CD4-positive, CD25-positive, alpha-beta regulatory T cell (primary cell): ENCODE measurements at places on chromosomes 12 and 14. TPM values are rescaled to one million over a fixed set of nuclear protein-coding genes. Genes with fewer than 3 reads are reported as not detected.

- H3K27me3 ChIP-seq, result no peaks in the 10 kb centered on the region
- peak overlapping the region; percentile 87 for H3K27ac ChIP-seq
- H3K4me3 ChIP-seq, result peak overlapping the region; percentile 97
- no peaks in the 10 kb centered on the region for H3K36me3 ChIP-seq
Observed at GRCh38 chr12:69330475-69331473, 17.4 kb upstream of the LYZ start.

- H3K27me3 ChIP-seq, result no peaks in the 10 kb centered on the region
- H3K36me3 ChIP-seq, result peaks cover 26% of the 10 kb centered on the region
- DNase-seq, result peak; percentile 69
Observed at GRCh38 chr12:108560752-108561719, at the start of gene SART3. Gene SART3 (minus strand): TSS chr12:108561173. CDS start chr12:108561154, 19 bp downstream.

- H3K36me3 ChIP-seq, result peaks cover 34% of the 10 kb centered on the region
- DNase-seq, result no peak
- peaks cover 3% of the 10 kb centered on the region for H3K4me1 ChIP-seq
- H3K27ac ChIP-seq, result no peak overlapping the region
- no peaks in the 10 kb centered on the region for H3K27me3 ChIP-seq
Observed at GRCh38 chr14:89190765-89191513, 226.1 kb downstream of the FOXN3 start.

- no peak overlapping the region for H3K27ac ChIP-seq
- no peaks in the 10 kb centered on the region for H3K4me1 ChIP-seq
- no peak overlapping the region for H3K4me3 ChIP-seq
- no peaks in the 10 kb centered on the region for H3K36me3 ChIP-seq
Observed at GRCh38 chr12:70032076-70032475, 207.0 kb downstream of the MYRFL start.

DNA sequence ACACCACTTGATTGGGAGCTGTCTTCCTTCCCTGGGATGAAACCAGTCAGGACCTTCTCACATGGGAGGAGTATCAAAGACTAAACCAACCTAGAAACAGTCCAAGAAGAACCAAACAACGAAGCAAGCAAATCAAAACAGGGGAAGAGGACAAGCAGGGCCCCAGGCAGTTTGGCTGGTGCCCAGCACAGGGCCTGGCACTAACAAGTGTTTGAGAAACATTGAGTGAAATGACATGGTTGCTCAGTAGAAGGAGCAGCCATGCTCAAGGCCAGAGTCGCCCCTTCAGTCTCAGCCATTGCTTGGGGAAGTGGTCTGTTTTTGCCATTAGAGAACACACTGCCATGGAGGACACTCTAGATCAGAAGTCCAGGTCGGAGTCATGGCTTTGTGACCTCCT, 323.1 kb downstream of the CACNA1C start:
- no peak overlapping the region for H3K4me3 ChIP-seq
- DNase-seq, result no peak
- H3K4me1 ChIP-seq, result no peaks in the 10 kb centered on the region
- no peaks in the 10 kb centered on the region for H3K36me3 ChIP-seq
- no peaks in the 10 kb centered on the region for H3K27me3 ChIP-seq

DNA sequence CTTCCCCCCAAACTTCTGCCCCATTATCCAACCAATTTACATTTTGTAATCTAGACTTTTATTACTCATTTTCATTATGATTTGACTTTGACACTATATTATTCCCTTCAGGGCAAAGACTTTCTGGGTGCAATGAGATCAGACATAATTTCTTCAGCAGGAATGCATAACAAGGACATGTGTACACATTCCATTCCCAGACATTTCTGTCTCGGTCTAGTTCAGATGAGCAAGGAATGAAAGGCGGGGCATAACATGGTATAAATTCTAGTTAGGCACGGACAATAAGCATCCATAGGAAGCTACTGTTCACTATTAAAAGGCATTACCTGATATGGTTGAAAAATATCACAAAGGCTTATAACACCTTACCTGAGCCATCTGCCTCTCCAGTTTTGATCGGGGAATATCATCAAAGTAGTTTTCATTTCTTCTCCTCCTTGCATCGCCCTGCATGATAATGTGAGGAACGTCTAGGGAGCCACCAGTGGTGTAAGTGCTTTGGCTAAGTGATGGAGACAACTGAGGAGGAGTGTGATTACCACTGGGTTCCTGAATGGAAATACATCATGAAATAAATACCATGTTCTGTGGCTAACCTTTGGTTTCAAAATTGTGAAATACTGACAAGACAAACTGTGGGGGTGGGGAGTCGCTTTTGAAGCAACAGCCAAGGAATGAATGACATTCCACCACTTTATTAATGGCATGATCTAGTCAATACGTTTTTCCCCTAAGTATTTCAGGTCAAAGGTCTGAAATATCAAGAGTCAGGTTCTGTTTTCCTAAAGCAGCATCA, 183.9 kb downstream of the APAF1 start:
- H3K27me3 ChIP-seq, result no peaks in the 10 kb centered on the region
- H3K27ac ChIP-seq, result no peak overlapping the region
- no peaks in the 10 kb centered on the region for H3K4me1 ChIP-seq
- no peaks in the 10 kb centered on the region for H3K36me3 ChIP-seq

- H3K27me3 ChIP-seq, result no peaks in the 10 kb centered on the region
- DNase-seq, result no peak
- H3K36me3 ChIP-seq, result peaks cover 65% of the 10 kb centered on the region
Observed at GRCh38 chr12:106310687-106311086, 8.2 kb downstream of the TCP11L2 start.

GRCh38 chr14:59490756-59491155, 6.4 kb downstream of the JKAMP start:
- no peak overlapping the region for H3K27ac ChIP-seq
- H3K36me3 ChIP-seq, result peaks cover 68% of the 10 kb centered on the region
- peaks cover 18% of the 10 kb centered on the region for H3K4me1 ChIP-seq

GRCh38 chr14:36874396-36875138, 212.9 kb downstream of the PAX9 start:
- no peak overlapping the region for H3K4me3 ChIP-seq
- DNase-seq, result no peak
- no peak overlapping the region for H3K27ac ChIP-seq

- peaks cover 8% of the 10 kb centered on the region for H3K4me1 ChIP-seq
- no peaks in the 10 kb centered on the region for H3K27me3 ChIP-seq
- no peak overlapping the region for H3K27ac ChIP-seq
- no peaks in the 10 kb centered on the region for H3K36me3 ChIP-seq
- DNase-seq, result no peak
- H3K4me3 ChIP-seq, result no peak overlapping the region
Observed at GRCh38 chr14:55267820-55268219, 3.4 kb upstream of the FBXO34 start.

- H3K27me3 ChIP-seq, result peaks cover 2% of the 10 kb centered on the region
- no peak for DNase-seq
- no peaks in the 10 kb centered on the region for H3K4me1 ChIP-seq
Observed at GRCh38 chr12:106655577-106655976, 72.8 kb downstream of the RFX4 start.

DNA sequence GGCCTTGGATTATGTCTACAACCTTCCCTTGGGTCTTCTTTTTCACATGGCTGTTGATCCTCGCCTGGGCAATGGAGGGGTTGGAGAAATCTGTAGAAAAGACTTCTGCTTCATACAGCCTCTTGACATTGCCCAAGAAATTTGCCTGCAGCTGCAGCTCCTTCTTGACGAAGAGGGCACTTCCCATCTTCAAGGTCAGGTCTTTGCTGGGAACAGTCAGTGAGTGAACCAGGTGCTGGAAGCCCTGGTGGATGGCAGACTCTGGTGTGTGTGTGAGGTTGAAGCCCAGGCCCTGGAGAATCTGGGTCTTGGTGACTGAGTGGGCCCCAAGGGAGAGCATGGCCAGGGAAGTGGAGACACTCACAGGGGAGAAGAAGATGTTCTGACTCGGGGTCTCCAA, 6.7 kb downstream of the SERPINA9 start:
- no peaks in the 10 kb centered on the region for H3K36me3 ChIP-seq
- H3K4me3 ChIP-seq, result no peak overlapping the region

DNA sequence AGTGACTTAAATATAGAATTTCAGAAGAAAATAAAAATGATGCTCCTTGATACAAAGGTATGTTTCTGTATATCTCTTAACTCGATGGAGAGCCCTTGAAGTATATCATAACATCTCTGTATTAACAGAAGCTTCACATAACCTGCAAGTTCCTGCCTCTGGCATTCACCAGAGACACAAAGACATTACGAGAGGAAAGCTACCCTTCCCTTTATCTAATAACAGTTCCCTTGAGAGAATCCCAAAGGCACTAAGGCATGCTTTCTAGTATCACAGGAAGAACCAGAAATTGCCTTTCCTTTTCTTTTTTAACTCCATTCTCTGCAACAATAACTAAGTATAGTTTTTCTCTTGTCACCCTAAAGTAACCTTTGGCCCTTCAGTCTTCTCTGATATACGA, 164.5 kb downstream of the MGAT4C start:
- DNase-seq, result no peak
- H3K4me3 ChIP-seq, result no peak overlapping the region
- no peaks in the 10 kb centered on the region for H3K27me3 ChIP-seq
- H3K36me3 ChIP-seq, result no peaks in the 10 kb centered on the region
- H3K27ac ChIP-seq, result no peak overlapping the region

- H3K36me3 ChIP-seq, result no peaks in the 10 kb centered on the region
- no peaks in the 10 kb centered on the region for H3K27me3 ChIP-seq
- H3K4me1 ChIP-seq, result peaks cover 19% of the 10 kb centered on the region
Observed at GRCh38 chr14:68487805-68488590, 304.9 kb downstream of the ZFP36L1 start.

DNA sequence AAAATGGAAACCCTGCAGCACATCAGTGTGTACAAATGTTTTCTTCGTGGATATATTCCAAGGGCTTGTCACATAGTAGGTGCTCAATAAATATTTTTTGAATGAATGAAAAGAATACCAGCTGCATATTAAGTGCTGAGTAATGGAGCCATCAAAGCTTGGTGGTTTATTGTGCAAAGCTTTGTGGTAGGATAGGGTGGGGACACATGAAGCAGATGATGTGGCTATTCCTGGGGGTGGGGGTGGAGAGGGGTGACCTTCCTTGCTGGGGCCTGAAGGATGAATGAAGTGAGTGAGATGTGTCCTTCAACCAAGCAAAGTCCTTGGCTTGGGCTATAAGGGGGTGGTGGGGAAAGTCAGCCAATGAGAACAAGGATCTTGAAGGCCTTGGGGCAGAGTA, 4.3 kb upstream of the KRT81 start:
- no peak overlapping the region for H3K27ac ChIP-seq
- DNase-seq, result no peak
- H3K27me3 ChIP-seq, result peaks cover 14% of the 10 kb centered on the region
- H3K4me3 ChIP-seq, result no peak overlapping the region
- no peaks in the 10 kb centered on the region for H3K36me3 ChIP-seq
- no peaks in the 10 kb centered on the region for H3K4me1 ChIP-seq

DNA sequence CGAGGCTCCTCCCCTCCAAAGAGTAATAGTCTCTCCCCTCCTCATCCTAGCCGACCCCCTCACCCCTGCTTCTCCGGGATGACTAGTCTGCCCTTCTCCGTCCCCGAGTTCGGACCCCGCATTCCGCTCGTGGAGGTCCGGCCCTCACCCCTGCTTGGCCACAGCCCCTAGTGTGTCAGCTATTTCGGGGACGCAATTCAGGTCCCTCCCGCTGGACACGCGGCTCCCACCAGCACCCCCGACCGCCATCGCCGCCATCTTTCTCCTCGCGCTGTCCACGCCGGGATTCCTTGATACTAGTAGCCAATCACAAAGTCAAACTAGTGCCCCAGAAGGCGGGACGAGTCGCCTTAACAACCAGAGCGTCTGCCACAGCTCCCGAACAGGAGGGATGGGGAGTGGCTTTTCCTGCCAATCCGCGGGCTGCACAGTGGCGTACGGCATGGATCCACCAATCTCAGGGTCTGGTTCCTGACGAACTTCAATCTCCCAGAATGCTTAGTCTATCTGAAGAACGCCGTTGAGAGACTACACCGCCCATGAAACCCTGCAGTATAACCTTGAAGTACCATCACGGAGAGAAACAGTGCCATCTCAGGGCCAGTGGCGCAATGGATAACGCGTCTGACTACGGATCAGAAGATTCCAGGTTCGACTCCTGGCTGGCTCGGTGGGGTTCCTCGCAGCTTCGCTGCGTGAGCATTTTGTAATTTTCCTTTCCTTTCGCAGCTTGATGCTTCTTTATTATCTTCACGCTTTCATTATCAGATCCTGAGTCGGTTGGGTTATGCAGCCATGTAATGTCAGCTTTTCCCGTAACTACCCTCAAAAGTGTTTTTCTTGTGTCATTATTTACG, at the start of gene PRMT5:
Gene PRMT5, minus strand, starts transcription at position 273 of the 857 bp plus-strand sequence. Its CDS starts 15 bp downstream, at position 258.
- peaks cover 19% of the 10 kb centered on the region for H3K4me1 ChIP-seq
- peak; percentile 98 for DNase-seq
- H3K4me3 ChIP-seq, result peak within 1 kb of the TSS; percentile 95
- H3K27me3 ChIP-seq, result no peaks in the 10 kb centered on the region

DNA sequence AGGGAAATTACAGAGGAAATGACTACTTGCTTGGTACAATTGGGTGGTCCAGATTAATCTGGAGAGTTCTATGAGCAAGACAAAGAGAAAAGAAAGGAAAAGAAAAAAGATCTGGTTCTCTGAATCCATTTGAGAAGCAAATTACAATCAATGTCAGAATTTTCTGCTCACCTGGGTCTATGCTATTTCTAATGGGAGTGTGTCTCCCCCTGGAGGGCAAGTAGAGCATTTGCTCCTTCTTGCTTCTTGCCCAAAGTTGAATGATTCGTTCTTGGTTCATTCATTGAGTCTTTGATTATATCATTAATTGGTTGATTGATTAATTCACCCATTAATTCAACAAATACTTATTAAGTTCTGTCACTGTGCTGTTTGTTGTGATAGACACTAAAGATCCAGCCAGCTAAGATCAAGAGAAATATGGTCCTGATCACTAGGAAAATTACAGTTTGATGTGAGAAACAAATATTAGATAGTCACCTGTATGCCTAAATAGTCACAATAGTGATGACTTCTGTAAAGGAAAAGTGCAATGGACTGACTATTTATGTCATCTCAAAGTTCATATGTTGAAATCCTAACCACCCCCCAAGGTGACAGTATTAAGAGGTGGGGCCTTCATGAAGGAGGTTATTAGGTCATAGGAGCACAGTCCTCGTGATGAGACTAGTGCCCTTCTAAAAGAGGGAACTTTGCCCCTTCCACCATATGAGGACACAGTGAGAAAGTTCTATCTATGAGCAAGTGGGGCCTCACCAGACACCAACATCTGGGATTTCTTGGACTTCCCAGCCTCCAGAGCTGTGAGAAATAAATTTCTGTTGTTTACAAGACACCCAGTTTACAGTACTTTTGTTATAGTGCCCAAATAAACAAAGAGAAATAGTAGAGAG, 8.0 kb upstream of the ASB8 start:
- no peak overlapping the region for H3K4me3 ChIP-seq
- no peaks in the 10 kb centered on the region for H3K36me3 ChIP-seq
- H3K27ac ChIP-seq, result no peak overlapping the region
- peaks cover 8% of the 10 kb centered on the region for H3K27me3 ChIP-seq
- DNase-seq, result peak; percentile 85

DNA sequence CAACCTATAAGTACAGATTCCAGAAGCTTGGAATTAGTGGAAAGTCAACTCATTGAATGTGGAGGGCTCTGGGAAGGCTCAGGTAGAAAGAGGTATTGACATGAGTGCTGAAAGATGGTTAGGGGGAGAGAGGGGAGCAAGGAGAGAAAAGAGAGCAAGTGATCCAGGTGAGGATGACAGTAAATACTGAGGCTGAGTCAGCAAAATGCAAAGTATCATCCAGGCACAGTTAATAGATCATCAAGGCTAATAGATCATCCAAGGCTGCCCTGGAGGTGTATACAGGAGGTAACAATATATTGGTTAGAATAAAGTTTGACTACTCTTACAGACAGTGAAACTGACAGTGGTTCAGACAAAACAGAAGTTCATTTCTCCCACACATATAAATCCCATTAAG, 100.5 kb downstream of the TBX5 start:
- no peak for DNase-seq
- H3K27me3 ChIP-seq, result no peaks in the 10 kb centered on the region
- H3K4me3 ChIP-seq, result no peak overlapping the region
- H3K27ac ChIP-seq, result no peak overlapping the region

The SELPLG gene
- total RNA-seq, result 218 TPM

The RNASE2 gene
- total RNA-seq, result not detected

The PHLDA1 gene
- total RNA-seq, result 42.0 TPM

The LRTM2 gene
- not detected for total RNA-seq

The TCP11L2 gene
- total RNA-seq, result 153 TPM

The DLGAP5 gene
- total RNA-seq, result 0.67 TPM

The PPP1CC gene
- 166 TPM for total RNA-seq
